ENCODE measurements at places on chromosomes 2 and 18.

- DNase-seq: no peak
Observed at GRCh38 chr2:24892928-24893327, 27.1 kb downstream of the ADCY3 start.

- DNase-seq: no peak
Observed at GRCh38 chr2:178478130-178478438, 316 bp downstream of the FKBP7 start.

DNA sequence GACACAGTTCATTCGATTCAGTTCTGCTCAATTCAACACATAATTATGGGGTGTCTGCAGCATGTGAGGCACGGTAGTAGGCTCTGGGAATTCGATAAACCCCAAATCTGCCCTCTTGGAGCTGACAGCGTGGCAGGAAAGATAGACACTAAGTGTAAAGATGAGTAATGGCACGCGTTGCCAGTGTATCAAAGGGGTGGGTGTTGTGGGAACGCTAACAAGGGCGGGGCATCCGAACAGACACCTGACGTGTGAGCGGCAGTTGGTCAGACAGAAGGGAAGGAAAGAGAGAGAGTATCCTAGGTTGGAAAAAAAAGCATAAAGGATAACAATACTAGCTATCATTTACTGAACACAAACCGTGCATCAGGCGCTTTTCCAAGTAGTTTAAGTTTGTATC is 125.7 kb upstream of the HAAO start:
- no peak for DNase-seq

DNA sequence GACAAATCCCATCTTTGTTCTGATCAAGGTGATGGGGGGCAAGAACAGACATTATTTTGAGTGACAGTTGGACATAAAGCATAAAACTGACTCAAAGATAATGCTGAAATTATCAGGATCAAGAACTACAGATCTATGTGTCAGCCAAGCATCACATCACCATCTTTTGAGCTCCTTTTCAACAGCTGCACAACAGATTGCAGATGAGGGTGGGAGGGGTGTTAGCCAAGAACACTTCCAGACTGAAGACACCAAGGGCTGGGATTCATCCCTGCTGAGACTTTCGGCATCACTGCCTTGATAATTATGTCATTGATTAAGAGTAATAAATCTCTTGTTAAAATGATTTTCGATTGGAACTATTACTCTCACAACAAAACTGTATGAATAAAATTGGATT is 191.5 kb upstream of the NETO1 start:
- DNase-seq: no peak

DNA sequence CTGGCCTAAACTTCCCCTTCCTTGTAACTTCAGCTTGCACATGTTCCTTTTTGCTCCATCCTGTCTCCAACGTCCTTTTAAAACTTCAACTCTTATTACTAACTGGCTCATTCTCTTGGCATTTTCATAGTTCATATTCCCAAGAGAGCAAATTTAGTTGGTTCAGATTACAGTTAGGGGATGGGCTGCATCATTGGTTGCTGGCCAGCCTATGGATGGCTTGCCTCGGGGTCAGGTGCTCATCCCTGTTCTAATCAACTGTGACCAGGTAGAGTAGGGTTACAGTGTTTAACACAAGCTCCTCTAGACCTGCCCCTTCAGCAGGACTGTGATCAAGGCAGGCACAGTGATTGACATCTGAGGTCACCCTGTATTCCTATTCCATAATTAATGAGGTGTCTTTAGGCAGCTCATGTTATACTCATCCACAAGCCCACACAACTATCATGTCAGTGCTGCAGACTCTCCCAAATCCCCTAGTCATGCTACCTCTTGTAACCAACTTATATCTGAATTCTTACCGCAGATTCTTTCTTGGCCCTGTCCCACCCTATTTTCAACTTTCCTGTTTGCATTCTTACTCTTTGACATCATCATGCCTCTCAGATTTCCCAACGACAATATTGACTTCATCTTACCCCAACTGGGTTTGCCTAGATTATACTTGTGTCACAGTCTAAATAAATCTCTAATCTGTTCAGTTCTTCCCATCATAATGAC is 293.3 kb downstream of the MTX2 start:
- DNase-seq: no peak

DNA sequence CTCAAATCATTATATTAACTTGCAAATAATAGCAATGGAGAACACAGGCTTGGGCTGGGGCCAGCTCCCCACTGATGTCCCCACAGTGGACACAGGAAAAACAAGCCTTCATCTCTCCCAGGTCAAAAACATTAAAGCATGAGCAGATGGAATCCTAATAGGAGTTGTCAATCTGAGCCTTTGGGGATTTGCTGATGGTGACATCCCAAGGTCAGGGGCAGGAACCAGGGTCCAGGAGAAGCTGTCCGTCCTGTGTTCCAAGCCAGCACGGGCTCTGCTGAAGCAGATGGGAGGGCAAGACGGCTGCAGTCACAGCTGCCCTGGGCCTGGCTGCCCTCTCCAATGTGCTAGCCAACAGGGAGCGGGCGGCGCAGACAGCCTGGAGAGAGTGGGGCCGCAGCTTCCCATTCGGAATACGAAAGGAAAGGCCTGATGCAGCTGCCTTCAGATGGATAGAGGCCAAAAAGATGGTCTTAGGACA is 135.5 kb downstream of the NDUFA10 start:
- DNase-seq: peak; percentile 42

- DNase-seq: no peak
Observed at GRCh38 chr2:233261819-233262555, 10.5 kb downstream of the ATG16L1 start.

DNA sequence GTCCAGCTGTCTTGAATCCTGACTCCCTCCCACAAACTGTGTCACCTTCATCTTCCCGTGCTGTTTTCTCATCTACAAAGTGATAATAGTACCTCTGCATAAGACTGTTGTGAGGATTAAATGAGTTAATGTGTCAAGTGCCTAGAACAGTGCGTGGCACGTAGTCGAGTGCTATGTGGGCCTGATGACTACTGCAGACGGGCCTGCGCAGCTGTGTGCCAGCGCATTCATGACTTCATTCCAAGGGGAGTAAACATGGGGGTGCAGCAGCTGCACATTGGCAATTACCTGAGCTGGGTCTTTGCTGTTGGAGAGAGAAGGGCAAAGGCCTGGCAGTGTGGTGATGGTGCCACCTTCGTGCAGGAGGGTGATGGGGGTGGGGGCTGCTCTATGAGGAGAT is 5.0 kb downstream of the TEX44 start:
- no peak for DNase-seq

DNA sequence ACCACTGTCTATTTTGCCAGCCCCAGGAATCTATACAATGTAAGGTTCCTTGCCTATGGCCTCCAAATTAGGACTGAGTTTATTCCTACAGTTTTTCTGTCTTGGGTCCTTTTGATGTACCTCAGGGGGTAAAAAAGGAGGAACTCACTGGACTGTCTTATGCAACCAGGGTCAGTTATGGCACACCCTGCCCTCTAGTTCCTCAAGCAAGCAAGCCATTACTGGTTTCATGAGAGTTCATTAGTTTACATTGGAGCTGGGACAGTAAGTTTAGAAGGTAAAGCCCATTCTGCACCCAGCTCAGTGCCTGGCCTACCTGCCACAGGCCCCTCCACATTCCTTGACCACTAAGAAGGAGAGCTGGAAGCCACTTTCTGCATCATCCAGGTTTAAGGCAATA is 68.7 kb upstream of the WIPF1 start:
- DNase-seq: no peak

DNA sequence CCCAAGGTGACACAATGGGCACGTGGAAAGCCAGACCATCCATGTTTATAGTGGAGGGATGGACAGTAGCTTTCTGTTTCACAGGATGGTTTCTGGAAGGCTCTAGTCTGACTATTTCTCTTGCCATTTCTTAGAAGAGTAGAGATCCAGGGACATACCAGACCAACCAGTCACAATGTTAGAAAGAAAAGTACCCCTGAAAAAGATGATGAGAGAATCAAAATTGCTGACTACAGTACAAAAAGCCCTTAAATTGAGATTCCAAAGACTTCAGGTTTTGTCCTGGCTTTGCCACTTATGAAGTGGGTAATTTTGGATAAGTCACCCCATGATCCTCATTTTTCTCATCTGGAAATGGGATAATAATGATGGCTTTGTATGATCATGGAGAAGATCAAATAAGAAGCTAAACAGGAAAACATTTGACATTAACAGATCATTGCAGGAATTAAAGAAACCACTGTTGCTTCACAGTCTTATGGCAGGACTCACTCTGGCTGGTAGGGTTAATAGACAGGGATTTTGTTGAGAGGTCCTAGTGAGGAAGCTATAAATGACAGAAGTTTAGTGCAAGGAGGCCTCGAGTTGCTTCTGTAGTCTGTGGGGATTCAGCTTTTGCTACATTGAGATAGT is 386.0 kb downstream of the IRS1 start:
- no peak for DNase-seq

DNA sequence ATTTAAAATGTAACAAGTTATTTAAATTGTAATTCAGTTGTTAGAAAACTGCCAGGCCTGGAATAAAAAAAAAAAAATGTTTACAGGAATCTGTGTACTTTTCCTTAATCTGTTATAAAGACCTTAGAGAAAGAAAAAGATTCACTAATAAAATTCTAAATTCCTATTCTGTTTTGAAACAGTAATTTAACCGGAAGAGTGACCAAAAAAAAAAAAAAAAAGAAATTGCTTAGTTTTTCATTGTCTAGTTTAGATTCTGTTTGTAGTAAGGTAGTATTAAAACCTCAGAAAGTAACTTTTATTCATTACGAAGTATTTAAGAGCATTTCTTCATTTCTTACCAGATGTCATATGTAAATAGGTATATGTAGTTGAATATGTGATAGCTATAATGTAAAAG is 2.5 kb downstream of the REL start:
- DNase-seq: no peak

- DNase-seq: peak; percentile 66
Observed at GRCh38 chr2:182763311-182763912, 47.4 kb downstream of the DNAJC10 start.

- DNase-seq: no peak
Observed at GRCh38 chr2:47503481-47504070, 100.6 kb downstream of the MSH2 start.

GRCh38 chr2:236014408-236015131 is 153.6 kb downstream of the GBX2 start:
- no peak for DNase-seq

- DNase-seq: no peak
Observed at GRCh38 chr2:150769421-150769820, 282.0 kb upstream of the RND3 start.

DNA sequence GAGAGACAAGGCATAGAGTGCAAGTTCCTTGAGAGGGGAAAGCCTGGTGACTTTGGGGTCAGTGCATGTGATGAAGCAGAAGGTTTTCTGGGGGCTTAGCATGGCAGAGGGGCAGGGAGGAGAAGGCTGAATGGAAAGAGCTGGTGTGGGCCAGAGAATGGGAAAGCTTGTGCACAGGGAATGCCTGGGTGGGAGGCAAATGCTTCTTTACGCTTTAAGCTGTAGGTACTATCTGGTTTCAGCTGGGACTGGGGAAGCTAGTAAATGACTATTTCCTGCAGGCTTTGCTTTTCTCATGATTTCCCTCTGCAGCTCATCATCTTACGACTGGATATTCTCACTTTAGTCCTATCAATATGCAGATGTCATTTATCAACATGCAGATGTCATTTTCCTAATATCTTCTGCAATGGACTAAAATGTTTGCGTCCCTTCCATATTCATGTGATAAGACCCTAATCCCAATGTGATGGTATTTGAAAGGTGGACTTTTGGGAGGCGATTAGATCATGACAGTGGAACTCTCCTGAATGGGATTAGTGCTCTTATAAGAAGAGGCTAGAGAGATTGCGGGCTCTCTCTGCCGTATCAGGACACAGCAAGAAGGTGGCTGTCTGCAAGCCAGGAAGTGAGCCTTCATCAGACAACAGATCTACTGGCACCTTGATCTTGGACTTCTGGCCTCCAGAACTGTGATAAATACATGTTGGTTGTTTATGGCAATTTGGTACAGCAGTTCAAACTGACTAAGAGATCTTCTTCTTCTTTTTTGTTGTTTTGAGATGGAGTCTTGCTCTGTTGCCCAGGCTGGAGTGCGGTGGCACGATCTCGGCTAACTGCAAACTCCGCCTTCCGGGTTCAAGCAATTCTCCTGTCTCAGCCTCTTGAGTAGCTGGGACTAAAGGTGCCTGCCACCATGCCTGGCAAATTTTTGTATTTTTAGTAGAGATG is 50.1 kb downstream of the MYCN start:
- DNase-seq: no peak

DNA sequence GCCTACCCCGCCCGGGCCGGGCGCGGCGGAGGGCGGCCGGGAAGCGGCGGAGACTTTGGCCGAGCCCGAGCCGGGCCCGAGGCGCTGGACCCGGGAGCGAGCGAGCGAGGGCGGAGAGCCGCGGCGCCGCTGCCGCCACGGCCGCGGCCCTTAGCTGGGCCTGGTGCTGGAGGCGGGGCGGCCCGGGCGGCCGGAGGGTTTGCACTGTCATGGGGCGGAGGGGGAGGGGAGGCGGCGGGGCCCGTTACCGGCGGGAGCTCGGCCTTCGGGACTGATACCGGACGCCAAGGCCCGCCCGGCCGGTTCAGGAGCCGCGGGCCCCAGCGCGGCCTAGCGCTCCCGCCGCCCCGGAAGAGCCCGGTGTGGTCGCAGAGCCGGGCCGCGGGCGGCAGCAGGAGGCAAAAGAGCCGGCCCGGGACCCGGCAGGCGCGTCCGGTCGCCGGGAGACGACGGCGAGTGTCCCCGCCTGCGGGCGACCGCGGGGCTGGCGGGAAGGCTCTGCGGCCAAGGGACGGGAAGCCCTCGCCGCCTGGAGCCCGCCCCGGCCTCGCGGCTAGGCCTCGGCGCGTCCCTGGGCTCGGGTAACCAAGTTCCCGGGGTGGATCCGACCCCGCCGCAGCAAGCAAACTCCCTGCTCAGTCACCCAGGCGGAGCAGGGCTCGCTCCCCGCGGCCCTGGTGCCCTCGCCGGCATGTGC is 697 bp downstream of the KCMF1 start:
- no peak for DNase-seq

GRCh38 chr18:13540477-13541182 is 185.7 kb downstream of the FAM210A start:
- no peak for DNase-seq

- DNase-seq: no peak
Observed at GRCh38 chr18:10878703-10879102, 270.7 kb downstream of the PIEZO2 start.

- no peak for DNase-seq
Observed at GRCh38 chr2:76867854-76868253, 654.3 kb downstream of the LRRTM4 start.

GRCh38 chr2:42492691-42493467 is 903 bp downstream of the KCNG3 start:
- no peak for DNase-seq

- no peak for DNase-seq
Observed at GRCh38 chr2:8633735-8634313, 48.0 kb upstream of the ID2 start.

- DNase-seq: no peak
Observed at GRCh38 chr2:225104971-225105370, 62.7 kb upstream of the DOCK10 start.

DNA sequence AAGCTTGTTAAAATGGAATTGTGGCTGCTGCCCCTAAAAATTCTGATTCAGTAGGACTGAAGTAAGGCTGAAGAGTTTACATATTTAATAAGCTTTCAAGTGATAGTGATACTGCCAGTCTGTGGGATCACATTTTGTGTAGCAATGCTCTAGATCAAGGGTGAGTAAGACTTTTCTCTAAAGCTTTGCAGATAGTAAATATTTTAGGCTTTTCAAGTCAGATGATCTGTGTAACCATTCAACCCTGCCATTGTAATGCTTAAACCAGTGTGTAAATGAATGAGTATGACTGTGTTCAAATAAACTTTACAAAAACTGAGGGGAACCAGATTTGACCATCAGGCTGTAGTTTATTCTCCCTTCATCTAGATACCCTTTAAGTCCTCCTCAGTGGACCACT is 92.7 kb downstream of the PIK3C3 start:
- DNase-seq: no peak

- no peak for DNase-seq
Observed at GRCh38 chr2:4529738-4530137, 826.4 kb downstream of the DCDC2C start.
